GDM1 (cell line): ENCODE measurements at places on chromosomes 5 and 9.

DNA sequence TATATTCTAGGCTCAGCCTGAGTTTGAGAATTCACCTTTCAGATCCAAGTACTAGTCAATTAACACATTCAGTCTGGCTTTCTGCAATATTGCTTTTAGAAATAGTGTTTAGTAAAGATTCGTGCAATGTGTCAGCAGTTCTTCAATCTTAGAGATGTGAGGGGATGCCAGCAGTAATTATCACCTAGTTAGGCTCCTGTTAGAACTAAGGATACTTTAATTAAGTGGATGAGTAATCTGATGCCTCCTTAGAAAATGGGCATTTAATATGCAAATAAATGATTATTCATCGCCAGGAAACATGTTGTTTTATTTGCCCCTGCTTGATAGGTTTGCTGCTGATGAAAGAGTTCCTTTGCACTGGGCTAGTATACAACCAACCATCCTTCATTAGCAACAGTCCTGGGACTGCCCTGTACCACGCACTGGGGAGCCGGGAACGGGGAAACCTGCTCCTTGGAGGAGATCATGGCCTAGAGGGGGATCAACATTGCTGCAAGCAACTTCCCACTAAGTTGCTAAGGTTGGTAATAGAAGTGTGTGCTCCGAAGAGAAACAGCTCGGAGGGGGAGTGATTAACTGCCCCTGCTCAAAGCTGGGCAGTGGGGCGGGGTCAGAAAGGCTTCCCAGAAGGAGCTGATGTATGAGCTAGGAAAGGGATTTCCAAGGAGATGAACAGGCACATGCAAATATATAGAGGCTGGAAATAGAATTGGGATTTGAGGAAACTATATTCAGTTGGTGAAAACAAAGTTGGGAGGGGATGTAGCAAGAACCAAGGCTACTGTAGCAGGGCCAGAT, 231.8 kb downstream of the DRD1 start:
- DNase-seq, result no peak

DNA sequence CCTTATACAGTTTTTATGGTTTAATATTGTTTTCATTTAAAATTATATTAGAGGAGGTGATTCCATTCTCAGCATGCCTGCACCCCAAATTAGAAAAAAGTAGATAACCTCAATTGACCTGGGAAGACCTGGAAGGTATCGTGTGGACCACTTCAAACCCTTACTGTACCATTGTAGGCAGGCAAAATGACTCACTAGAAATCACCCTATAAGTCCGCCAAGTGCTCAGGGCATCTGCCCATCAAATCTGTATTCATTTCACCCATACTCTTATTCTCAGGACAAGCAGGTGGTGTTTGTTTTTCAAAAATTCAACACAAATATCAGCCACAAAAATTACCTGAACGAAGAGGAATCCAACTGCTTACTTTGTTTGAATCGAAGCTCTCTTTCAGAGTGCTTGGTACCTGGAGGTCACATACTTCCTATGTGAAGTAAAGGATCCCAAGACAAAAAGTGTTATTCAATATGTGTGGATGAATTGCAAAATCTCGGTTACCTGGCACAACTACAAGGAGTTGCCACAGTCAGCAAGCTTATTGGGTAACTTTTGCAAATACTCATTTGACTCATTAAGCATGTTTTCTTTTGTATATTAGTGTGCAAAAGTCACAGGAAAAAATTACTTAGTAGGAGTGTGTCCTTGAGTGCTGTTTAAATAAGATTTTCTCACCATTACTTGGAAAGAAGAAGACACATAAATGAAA, 216.2 kb downstream of the ENC1 start:
- DNase-seq, result no peak

DNA sequence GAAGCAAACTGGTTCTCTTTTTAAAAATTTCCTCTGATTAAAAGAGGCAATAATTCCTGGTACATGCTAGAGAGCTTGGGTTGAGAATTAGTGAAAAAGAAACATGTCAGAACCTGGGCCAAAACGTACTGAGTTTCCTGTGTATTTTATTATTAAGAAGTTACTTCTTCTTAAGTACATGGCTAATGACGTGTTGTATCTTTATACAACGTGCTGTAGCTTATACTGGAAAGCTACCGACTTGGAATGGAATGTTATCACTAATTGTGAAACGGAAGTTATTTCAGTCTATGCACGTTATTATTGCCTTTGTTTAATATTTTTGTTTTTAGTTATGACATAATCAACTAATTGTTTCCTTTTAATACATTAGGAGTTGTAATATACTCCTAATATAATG, 43.1 kb downstream of the ZNF366 start:
- DNase-seq, result no peak

DNA sequence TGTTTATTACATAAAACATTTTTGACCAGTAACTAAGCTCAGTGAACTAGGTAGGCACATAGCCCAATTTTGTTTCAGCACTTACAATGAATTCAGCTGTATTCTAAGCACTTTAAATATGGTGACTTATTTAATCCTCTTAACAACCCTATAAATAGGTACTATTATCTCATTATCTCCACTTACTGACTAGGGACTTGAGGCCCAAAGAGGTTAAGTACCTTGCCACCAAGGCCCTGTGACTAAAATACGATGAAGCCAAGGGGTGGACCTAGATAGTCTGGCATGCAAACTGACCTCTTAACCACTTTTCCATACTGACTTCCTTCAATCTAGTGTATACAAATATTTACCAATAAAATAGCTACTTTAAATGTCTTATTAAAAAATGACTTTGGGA, 266.4 kb downstream of the ZNF608 start:
- DNase-seq, result no peak

GRCh38 chr5:136420168-136420898, 55.0 kb upstream of the TRPC7 start:
- no peak for DNase-seq

- DNase-seq, result no peak
These were observed 266.2 kb downstream of the SPATA31D1 start for GRCh38 chr9:82254646-82255367.

DNA sequence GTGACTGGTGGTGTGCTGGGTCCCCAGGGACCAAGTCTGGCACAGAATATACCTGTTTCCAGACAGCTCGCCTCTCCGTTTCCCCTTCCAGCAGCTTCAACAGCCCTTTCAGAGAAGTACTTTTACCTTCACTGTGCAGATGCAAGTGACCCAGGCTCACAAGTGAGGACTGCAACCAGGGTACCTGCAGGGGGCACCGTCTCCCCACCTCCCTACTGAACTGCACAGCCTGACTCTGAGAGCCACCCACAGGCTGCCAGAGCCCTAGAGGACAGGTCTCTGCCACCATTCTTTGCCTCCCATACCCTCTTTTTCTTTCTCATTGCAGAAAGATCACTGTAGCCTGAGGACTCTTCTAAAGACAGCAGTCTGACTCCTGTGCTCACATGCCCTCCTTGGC, 15.4 kb downstream of the IL9 start:
- DNase-seq, result no peak

DNA sequence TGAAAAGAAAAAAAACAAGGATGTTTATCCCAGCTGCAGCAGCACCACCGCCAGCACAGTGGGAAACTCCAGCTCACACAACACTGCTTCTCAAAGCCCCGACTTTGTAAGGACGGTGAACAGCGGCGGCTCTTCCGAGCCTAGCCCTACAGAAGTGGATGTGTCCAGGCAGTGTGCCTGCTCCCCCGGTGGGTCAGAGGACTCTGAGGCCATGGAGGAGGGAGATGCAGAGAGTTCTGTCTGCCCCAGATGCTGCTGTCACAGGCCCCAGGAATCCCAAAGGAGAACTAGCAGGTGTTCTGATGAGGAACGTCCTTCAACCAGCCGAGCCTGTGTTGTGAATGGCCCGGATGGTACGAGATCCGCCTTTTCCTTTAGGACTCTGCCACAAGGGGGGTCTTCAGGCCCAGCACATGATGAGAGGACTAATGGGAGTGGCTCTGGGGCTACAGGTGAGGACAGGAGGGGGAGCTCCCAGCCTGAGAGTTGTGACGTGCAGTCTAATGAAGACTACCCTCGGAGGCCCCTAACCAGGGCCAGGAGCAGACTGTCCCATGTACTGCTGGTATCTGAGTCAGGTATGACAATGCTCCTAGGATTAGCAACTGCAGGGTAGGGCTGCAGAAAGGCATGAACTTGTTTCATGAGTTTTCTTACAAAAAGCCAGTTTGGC, 43.7 kb downstream of the FBXO38 start:
- no peak for DNase-seq

DNA sequence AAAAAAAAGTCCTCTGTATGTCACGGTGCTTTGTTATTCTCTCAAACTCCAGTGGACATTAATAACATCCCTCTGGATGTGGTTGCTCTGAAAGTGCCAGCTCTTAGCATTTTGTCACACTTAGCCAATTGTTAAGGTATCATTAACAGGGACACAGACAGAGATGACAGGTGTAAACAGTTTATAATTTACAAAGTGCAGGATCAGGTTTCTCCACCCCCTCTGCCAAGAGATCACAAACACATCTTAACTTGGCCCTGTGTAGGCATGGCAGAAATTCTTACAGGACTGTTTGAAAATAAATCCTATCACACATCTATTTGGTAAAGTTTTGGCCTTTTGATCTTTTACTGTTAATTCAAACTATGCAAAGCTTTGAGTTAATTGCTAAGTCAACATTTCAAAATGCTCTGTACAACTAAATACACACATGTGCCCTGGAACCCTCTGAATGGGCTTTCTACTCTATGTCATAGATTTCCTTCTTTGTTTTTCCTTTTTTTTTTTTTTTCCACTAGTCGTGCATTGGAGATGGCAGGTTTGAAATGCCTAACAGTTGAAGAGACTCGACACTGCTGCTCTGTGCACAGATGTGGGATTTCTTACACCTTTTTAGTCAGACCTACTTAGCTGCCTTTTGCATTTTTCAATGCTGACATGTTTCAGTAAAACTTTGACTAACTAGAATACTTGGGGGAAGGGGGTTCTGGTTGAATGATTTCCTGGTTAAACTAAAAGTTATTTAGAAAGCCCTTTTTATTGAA, 41.7 kb downstream of the SEMA6A start:
- DNase-seq, result no peak

DNA sequence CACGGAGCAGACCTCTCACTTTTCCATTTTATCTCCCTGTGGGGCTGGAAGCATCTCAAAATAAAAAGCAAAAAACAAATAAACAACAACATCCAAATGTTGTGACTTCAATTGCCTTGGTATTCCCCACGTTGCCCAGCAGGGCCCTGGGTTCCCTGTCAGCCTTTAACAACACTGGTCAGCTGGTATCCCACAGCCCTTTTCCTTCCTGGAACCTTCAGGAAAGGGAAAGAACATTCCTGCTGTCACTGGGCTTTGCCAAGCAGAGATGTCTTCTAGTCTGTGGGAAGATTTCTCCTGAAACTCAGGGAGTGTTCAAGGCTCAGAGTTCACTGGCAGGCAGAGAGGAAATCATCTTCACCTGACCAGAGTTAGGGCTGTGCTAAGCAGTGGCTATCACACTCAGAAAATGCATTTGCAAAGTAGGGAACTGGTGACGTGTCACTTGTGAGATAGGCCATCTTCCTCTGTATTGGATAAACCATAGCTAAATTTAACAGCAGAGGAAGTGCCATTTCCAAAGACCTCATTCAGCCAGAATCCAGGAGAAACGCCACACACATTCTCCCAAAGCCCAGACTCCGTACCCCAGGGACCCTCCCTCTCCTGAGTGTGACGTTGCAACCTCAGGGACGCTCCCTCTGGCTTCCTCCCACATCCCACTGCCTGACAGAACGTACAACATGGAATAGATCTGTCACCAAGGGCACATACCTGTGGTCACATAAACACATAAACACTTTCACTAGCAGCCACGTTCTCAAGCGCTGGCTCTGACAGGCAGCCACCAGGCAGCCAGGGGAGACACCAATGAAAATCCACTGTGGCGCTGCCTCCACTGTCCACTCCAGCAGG, 274.0 kb upstream of the DAPK1 start:
- no peak for DNase-seq
